Thoracic aorta (tissue), 2 donors: ENCODE measurements at places on chromosomes 13 and 19.
A peak's percentile ranks its signal among the peaks of the same experiment; 100 is the strongest.

GRCh38 chr19:46607448-46607841 is 6.3 kb downstream of the CALM3 start:
- DNase-seq: no peak

DNA sequence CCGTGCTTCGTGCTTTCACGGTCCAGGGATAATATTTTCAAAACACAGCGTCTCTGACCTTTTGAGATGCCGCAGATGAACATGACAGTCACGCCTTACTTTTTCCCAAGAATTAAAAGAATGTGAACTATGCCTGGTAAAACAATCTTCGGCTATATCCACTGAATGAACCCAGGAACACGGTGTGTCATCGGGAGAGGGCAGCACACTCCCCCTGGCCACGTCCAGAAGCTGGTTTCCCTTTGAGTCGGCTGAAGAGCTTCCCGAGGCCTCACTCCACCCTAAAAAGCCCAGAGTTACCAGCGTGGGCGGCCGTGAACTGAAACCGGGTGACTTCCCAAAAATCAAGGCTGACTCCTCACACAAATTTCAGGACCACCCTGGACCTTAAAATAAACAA is 22.9 kb upstream of the SHISA2 start:
- no peak for DNase-seq

DNA sequence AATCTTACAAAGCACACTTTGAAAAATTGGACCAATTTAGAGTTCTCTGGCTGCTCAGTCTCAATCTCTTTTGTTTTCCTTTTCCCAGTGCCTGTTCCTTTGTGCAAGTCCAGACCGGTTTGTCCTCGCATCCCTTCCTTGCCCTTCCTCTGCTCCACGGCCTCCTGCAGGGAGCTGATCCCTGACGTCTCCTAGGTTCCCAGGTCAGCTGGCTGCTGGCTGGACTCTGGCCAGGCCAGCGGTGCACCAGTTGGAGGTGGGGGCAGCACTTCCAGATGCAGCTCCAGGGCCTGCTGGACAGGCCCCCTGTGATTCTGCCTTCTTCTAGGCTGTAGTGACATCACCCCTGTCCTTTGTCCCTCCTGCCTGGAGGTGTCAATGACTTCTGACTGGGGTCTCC is 44.0 kb upstream of the KPNA3 start:
- no peak for DNase-seq

DNA sequence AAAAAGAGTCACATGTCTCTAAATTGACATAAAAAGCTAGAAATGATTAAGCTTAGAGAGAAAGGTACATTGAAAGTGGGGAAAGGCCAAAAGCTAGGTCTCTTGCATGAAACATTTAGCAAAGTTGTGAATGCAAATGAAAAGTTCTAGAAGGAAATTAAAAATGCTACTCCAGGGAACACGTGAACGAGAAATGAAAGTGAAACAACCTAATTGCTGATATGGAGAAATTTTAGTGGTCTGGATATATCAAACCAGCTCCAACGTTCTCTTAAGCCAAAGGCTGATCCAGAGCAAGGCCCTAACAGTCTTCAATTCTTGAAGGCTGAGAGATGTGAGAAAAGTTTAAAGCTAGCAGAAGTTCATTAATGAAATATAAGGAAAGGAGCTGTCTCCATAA is 419.8 kb downstream of the SLITRK6 start:
- DNase-seq: no peak

DNA sequence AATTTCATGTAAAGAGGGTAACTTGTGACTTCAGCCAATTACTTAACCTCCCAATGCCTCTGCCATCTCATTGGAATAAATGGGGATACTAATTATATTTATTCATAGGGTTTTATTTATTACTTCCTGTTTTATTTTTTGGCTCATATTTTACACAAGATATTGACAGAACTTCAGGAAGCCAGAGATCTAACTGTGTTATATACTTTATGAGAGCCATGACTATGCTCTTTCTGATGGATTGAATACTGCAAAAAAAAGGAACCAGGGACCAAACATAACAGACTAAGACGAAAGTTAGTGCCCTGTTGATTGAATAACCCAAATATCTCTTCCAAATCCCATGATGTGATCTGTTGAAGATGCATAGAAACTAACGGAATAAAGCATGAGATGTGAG is 243.3 kb upstream of the STARD13 start:
- no peak for DNase-seq

DNA sequence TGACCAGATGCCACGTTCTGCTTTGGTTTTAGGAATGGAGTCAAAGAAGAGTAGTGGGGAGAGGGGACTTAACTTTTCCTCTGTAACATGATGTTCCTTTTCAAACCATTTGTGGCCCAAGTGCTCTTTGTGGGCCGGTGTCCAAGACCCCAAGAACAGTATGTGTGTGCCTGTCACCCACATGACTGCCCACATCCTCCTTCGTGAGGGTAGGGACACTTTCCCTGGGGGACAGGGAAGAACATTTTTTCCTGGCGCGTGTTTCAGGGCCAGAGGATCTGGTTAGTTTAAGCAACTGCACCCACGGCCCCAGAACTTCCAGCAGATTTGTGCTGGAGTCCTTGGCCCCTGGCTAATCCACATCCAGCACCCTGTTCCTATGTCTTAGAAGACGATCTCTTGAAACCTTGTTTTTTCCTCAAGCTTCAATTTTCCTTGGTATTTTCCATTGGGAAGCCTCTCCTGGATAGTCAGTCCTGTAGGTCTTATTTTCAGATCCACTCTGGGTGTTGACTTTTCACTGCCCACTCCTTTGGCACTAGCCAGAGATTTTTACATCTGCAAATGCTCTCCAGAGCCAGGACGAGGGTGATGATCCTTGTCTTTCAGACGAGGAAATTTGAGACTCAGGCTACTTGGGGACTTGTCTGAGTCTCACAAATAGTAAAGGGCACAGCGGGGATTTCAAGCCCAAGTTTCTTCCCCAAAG is 10.8 kb upstream of the CCDC97 start:
- DNase-seq: no peak

- DNase-seq: no peak
Observed at GRCh38 chr13:35768551-35768950, 292.1 kb upstream of the MAB21L1 start.

GRCh38 chr13:20415306-20415679 is 110.4 kb downstream of the CRYL1 start:
- no peak for DNase-seq

DNA sequence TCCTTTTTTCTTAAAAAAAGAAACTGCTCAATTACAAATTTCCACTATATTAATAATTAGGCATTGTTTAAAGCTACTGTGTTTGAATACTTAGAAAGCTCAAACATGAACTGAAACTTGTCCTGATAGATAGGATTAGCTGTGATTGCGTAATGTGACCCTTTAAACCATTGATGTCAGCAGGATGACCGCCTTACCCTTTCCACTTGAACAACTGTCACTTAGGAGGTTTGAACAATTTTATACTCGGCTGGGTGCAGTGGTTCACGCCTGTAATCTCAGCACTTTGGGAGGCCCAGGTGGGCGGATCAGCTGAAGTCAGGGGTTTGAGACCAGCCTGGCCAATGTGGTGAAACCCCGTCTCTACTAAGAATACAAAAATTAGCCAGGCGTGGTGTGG is 2.9 kb downstream of the LAMP1 start:
- no peak for DNase-seq

DNA sequence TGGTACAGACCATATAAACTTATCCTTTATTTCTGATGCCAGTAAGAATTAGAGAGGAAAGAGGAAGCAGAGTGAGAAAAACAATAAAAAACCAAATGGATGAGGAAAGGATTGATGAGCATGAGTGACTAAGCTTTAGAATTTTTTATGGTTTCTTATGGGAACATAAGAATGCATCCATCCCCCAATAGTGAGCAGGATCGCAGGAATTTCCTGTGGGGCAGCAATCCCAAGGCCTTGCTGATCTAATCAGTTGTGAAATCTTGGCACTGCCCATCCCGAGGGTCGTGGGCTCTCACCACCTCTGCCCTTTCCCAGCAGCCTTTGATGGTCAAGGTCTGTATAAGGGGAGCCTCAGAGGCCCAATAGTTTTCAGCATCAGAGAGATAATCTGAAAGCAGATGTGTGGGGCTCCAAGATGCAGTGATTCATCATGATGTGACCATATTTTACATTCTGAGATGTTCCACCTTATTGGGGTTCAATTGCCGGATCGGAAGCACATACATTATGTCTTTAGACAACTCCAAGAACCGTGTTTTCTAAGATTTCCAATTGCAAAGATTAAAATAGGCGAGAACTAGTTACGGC is 222.1 kb downstream of the DNAJC15 start:
- DNase-seq: no peak

GRCh38 chr19:11208561-11209471 is 11.5 kb upstream of the KANK2 start:
- no peak for DNase-seq

DNA sequence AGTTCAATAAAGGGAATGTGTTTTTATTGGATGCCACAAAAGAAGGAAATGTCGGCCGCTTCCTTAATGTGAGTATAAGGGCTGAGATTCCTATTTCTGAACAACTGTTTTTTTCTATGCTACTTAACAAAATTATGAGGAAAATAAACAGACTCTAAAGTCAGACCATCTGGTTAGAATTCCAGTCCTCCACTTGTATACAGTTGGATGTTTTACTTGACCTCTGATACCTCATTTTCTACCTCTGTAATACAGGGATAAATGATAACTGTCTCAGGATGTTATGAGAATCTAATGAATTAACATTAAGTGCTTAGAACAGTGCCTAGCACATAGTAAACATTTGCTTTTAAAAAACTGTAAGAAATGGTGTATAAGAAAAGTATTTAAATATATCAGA is 7.2 kb upstream of the PHF11 start:
- no peak for DNase-seq

DNA sequence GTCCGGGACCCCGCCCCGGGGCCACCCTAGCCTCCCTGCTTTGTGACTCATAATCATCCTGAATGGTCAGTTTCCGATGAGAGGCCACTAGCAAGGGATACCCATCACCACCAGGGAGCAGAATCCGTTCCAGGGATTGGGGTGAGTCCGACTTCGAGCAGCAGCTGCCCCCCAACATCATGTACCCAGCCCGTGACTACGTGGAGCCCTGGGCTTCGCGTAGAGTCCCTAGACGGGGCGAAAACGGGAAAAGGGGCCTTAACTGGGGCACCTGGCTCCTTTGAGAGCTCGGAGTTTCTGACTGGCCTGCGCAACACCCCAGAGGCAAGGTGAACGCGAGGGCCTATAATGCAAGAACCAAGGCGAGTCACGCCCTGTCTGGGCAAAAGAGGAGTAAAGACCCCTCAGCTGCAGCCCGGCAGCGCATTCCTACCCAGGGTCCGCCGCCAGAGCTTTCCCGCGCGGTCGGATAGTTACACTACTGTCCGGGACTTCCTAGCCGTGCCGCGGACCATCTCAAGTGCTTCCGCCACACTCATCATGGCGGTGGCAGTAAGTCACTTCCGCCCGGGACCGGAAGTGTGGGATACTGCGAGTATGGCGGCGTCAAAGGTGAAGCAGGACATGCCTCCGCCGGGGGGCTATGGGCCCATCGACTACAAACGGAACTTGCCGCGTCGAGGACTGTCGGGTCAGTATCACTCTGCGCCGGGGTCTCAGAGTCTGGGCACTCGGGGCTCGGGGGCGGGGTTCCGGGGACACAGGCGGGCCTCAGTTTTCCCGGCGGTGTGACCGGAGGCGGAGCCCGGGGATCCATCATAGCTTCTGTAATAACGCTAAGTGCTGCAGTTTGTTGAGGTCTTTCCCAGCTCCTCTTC is at the start of gene NDUFA13:
Gene NDUFA13 (plus strand): TSS at position 584 of the 878 bp plus-strand sequence. CDS start 14 bp downstream, at position 598.
- peak; percentile 65 for DNase-seq

GRCh38 chr19:10543059-10543419 is 665 bp upstream of the ATG4D start:
- DNase-seq: no peak

DNA sequence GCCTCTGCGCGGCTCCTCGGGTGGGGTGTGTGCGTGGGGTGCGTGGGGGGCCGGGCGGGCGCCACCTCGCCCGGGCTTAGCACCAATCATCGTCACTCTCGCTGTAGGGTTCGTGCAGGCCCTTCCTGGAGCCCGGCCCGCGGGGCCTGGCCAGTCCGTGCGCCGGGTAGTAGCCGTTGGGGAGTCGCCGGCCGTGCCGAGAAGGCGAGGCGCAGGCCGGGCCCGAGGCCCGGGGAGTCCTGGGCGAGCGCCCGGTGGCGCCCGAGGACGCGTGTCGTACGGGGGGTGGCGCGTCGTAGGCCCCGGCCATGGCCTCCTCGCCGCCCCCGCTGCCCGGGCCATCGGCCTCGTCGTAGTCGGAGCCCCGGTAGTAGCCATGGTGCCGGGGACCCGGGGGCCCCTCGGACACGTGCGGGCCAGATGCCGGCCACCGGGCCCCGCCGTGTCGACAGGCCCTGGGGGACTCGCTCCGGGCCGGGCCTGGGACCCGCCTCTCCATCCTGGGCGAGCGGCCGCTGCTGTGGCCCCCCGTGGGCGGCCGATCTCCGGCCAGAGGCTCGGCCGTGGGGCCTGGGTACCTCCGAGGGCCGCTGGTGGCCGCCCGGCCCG is 57.1 kb downstream of the IER2 start:
- DNase-seq: no peak

GRCh38 chr19:56987184-56987583 is 132.6 kb upstream of the USP29 start:
- no peak for DNase-seq

- DNase-seq: no peak
Observed at GRCh38 chr19:12867120-12868099, 13.8 kb downstream of the DNASE2 start.

- DNase-seq: no peak
Observed at GRCh38 chr13:48505597-48506091, 27.2 kb downstream of the RCBTB2 start.

GRCh38 chr19:35330475-35330874 is 1.5 kb downstream of the CD22 start:
- no peak for DNase-seq
